T-cell (primary cell): ENCODE measurements at places on chromosomes 2 and 18.

DNA sequence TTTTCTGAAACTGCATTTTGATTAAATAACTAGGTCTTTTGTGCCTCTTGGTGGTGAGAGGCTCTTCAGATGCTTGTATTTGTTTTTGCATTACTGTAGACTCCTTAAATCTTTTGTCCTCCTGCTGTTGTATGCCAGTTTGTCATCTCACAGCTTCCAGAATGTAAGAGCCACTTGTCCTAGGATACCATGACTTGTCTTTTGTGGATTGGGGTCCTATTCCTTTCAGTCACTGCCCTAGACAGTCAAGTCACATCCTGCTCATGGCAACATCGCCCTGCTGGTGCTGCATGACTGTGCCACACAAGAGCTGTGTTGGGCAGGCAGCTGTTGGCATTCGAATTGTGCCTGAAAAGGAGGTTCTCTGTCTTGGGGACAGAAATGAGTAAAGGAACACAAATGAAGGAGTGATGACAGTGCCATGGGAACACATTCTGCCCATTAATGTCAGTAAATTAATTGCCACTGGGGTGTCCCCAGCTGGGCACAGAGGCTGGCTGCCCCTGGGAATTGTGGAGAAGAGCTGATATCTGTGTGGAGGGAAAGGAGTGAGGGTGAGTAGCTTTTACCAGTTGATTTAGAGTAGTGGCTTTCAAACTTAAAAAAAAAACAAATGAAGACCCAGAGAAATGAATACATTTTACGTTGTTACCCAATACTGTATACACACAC, 140.3 kb downstream of the ARL6IP6 start:
- no peak for DNase-seq

DNA sequence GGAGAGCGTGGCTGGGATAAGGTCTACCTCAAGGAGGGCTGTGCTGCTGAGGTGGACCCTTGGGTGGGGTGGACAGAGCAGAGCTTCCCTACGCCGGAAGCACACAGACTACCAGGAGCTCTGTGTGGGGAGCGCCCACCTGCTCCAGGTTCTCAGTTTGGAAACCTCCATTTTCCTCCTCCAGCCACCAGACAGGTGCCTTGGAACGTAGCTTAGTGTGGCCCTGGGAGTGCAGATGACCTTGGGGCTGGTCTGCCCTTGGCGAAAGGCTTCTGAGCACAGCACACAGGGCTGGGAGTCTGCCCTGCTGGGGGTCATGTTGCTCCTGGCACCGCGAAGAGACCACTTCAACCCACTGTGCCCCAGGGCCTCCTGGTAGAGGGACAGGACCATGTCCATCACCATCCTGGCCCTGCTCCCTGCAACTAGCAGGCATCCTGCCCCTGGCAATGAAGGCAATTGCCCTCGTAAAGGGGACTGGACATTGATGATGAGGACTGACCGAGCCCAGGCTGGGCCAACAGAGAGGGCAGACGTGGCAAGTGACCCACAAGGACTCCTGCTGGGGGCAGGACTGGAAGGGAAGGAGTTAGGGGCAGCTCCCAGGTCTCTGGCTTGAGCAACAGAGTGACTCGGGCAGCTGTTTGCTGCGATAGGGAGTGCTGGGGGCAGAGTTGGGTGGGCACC, 214.7 kb downstream of the CYP26B1 start:
- no peak for DNase-seq

DNA sequence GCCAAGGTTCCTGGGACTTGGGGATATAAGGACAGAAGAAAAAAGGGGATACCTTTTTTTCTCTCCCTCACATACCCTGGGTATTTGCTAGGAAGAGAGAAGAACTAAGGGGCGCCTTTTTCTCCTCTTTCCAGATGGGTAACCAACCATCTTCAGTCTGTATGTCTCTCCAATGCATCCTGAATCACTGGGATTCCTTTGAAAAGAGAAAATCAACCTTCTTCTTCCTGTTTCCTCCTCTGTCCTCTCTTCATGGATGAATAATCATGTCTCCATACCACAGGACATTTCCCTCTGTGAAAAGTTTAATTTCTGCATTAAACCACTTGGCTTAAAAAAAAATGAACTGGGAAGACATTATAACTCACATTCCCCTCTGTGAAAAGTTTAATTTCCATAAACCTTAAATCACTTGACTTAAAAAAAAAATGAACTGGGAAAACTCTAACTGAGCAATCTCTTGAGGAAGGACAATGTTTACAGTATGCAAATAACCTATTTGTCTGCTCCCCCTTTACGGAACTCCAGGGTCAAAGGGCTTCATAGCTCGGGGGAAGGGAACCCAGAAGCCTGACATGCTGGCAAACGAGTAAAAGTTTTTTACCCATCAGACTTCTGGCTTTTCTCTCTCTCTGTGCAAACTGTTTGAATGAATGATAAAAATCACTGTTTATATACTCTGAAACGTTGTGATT, 56.7 kb upstream of the FAM98A start:
- no peak for DNase-seq

- DNase-seq, result no peak
These were observed 1.1 kb upstream of the SEH1L start for GRCh38 chr18:12946549-12947284.

DNA sequence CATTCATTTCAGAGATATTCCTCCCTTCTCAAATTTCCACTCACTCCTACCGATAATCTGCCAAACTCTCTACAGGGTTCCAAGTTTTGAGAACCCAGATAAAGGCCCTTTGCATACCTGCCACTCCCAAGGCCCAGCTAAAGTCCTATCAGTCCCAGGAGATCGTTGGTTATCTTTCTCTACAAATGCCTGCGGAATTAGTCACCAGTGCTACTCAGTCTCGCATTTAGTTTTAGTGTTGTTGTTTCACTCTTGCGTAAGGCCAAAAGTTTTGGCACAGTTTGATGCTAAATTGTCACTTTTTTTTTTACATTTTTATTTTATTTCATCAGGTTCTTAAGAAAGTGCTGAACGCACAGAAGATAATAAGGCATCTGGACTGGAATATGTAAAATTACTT, 29.2 kb upstream of the SETBP1 start:
- DNase-seq, result no peak

DNA sequence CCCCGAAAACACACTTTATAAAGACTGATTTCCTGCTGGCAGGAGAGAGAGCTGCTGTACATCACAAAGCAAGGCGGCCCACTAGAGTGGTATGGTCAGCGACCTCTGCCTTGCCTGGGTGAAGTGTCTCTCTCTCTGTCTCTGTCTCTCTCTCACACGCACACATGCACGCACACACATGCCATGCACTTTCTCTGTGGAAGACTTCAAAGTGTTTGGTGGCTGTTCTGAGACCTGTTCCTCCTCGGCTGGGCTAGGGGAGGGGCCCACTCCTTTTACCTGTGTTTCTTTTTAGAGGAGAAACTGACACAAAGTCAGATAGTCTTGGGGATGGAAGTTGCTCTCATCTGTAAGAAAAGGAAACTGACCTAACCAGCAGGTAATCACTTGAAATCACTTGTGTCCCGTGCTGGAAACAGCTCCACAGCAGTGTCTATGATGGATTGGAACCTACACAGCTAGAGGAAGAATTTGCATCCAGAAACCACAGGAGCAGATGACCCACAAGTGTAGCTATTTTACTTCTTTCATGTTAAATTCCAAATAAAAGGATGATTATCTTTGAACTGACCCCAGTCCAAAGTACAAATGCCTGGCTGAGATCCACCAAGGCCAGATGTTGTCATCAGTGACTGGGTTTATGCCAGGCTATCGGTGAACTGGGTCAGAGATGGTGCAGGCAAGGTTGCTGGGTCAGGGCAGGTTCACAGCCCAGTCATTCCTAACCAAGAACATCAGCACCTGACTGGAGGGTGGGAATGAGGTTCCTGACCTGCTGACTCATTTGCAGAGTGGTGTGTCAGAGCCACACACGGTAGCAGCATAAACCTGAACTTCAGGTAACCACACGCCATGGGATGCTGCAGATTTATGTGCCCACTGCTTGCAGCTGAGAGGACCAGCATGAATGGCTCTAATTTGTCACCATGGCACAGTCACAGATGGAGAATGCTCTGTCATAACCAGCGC, 63.0 kb downstream of the NPAS2 start:
- DNase-seq, result no peak

- no peak for DNase-seq
These were observed 77.5 kb downstream of the GFPT1 start for GRCh38 chr2:69309351-69310110.

- DNase-seq, result no peak
These were observed 8.1 kb downstream of the TDRD15 start for GRCh38 chr2:21131861-21132260.

GRCh38 chr2:72106978-72107377, 40.7 kb downstream of the CYP26B1 start:
- no peak for DNase-seq

DNA sequence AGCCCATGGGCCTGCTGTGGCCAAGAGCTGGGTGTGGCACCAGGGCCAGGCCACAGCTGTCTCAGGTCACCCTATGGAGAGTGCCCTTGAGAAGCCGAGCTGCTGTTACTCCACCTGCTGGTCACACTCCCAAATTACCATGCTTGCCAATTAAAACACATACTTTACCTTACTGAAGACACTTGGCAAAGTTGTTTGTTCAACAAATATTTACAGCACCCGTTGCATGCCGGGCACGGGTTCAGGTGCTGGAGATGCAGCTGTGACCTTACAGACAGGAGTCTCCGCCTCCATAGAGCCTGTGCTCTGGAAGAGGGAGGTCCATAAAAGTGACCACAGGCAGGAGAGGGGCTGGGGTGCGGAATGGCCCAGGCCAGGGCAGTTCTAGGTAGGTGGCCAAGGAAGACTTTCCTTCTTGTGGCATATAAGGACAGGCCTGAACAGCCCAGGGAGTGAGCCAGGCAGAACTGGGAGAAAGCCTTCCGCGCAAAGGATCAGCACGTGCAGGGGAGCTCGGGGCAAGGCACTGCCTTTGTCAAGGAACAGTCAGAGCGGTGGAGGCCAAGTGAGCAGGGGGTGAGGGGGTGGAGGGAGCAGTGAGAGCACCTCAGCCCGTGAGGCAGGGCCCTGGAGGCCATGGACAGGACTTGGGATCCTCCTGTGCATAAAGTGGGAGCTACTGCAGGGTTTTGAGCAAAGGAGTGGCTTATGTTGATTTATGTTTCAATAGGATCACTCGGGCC, 23.6 kb upstream of the RBM44 start:
- DNase-seq, result peak; percentile 24

GRCh38 chr2:152319822-152320570, 15.0 kb upstream of the FMNL2 start:
- no peak for DNase-seq

GRCh38 chr18:14927701-14928100, 179.7 kb downstream of the ANKRD30B start:
- no peak for DNase-seq

DNA sequence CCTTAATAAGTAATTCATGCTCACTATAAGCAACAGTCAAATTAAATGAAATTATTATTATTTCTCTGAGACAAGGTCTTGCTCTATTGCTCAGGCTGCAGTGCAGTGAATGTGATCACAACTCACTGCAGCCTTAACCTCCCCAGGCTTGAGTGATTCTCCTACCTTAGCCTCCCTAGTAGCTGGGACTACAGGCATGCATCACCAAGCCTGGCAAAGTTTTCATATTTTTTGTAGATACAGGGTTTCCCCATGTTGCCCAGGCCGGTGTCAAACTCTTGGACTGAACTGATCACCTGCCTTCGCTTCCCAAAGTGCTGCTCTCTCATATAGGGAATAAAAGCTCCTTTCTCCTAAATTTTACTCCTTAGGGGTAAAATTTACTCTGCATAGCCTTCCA, 74.9 kb upstream of the GAREM1 start:
- DNase-seq, result no peak

- no peak for DNase-seq
These were observed 58.0 kb downstream of the NEDD4L start for GRCh38 chr18:58102018-58102417.

- DNase-seq, result no peak
These were observed 18.5 kb downstream of the TRAK2 start for GRCh38 chr2:201432621-201433393.
